GM12878 (cell line): ENCODE measurements at places on chromosomes 2 and 18.

- DNase-seq, result no peak
Measured at GRCh38 chr2:173231465-173231864, 123.2 kb upstream of the CDCA7 start.

GRCh38 chr2:128442053-128442751 lies 123.5 kb upstream of the HS6ST1 start:
- DNase-seq, result no peak

DNA sequence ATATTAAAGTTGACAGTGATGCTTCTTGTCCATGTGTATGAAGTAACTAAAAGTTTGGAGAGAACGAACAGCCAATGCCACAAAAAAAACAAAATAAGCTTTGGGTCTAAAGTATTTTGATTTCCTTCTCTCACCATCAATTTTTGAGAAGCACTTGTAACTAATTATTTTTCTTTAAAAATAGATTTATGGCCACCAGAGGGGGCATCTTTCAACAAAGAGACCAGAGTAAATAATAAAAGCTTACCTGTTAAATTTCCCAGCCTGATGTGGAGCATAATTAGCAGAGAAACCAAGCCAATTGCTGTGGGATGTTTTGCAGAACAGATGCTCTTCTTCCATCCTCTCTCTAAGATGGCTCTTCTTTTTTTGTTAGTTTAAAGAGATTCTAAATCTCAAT lies 29.0 kb downstream of the LINC00305 start:
- DNase-seq, result no peak

DNA sequence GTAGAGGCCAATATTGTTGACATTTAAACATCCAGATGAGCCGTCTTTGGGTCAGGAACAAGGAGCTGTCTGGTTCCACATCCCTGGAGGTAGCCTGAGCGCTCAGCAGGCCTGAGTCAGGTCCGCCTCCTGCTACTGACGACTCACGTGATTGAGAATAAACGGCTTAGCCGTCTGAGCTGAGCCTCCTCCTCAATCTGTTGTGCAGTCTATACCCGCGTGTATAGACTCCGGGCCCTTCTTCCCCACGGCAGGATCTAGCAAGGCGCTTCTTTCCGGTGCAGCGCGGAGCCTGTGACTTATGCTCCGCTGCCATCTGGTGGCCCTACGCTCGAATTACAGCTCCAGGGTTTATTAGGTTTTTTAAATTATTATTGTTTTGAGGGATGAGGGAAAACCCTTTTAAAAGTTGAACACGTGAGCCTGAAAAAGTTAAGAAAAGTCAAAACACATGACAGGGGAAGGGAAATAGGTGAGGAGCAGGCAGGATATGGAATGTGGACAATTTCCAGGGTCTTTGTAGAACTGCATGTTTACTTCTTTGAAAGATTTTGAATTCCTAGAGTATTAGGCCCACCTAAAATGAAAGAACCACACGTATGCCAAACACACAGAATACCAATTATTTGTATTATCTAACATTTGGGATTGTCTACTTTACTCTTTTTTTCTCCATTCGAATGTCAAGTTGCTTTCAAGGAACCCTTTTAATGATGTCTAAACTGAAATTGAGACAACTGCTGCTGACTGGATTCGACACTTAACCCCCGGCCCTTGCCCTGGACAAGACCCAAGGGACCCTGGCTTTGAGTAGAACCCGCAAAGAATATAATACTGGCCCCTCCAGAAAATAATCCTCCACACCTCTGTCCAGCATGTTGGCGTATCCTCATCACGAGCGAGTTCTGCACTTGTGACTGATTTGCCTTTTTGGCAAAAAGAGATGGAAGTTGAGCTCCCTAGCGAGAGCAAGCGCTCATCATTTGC lies 112.4 kb upstream of the ZNF236 start:
- peak; percentile 12 for DNase-seq

DNA sequence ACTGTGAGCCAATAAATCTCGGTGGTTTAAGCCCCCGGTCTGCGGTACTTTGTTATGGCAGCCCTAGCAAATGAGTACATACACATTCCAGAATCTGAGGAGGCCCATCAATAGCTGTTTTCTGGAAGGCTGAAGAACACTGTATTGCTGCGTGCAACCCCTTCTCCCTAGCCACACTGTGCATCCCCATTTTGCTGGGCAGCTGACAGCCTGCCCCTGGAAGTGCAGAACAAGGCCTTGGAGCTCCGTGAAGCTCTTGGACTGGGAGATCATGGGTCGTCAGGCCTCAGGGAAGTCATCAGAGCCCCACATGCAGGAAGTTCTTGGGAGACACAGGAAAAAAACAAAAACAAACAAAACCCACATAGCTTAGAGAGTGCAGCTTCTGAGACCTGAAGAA lies 90.6 kb upstream of the ST6GAL2 start:
- no peak for DNase-seq

GRCh38 chr18:49055754-49056172 lies 105.0 kb upstream of the SMAD7 start:
- peak; percentile 5 for DNase-seq
